ENCODE measurements at places on chromosomes 2 and 18.

- no peak for DNase-seq
Measured at GRCh38 chr2:152523091-152523490, 188.1 kb downstream of the FMNL2 start.

GRCh38 chr2:45070113-45070652 is 60.9 kb upstream of the SIX2 start:
- no peak for DNase-seq

GRCh38 chr2:222819722-222820333 is 41.0 kb upstream of the ACSL3 start:
- DNase-seq = no peak

DNA sequence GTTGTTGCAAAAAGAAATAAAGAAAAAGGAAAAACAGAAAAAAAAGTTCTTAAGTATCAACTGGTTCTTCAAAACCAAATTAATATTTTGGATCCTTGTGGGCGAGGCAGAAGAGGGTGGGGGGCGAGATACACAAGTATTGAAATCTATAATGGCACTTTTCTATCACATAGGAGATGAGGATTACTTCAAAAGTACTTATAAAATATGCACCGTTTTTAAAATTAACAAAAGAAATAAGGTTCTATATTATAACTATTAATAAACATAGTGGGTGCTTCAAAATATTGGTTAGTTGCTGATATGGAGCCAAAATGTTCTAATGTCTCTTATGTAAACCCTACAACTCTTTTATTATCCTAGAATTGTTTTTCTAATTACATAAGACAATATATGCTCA is 2.1 kb downstream of the FECH start:
- DNase-seq = no peak

- DNase-seq = no peak
Measured at GRCh38 chr18:13260197-13260934, 41.8 kb downstream of the LDLRAD4 start.

- no peak for DNase-seq
Measured at GRCh38 chr2:181857483-181857882, 34.0 kb upstream of the ITPRID2 start.

DNA sequence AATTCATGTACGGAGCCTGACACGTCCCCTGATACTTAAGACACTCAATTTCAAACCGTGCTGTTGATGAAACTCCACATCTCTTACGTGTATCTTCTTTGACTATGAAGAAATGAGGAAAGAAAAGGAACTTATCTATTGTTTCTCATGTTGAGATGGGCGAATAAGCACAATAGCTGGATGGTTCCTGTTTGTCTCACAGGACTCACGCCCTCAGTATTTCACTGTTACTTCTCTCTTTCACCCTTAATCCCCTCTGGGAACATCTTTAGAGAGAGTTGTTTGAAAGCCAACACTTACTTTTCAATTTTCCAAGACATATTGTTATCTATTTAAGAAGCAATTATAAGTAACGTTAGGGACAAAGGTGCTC is 99.8 kb downstream of the COPS8 start:
- no peak for DNase-seq

- no peak for DNase-seq
Measured at GRCh38 chr2:218431878-218432277, 13.0 kb downstream of the VIL1 start.

GRCh38 chr2:150450765-150451164 is 36.7 kb downstream of the RND3 start:
- DNase-seq = peak; percentile 44

- DNase-seq = no peak
Measured at GRCh38 chr2:172241222-172241621, 138.5 kb upstream of the DLX2 start.

GRCh38 chr18:79449551-79450288 is 54.0 kb downstream of the NFATC1 start:
- DNase-seq = no peak

- no peak for DNase-seq
Measured at GRCh38 chr2:42328148-42328833, 32.7 kb downstream of the COX7A2L start.

GRCh38 chr2:113075030-113075429 is 7.3 kb downstream of the IL1F10 start:
- DNase-seq = peak; percentile 11

All from PC-9 (cell line).